ENCODE measurements at places on chromosomes 1 and 21.

GRCh38 chr1:37143800-37144199 lies 109.5 kb upstream of the GRIK3 start:
- DNase-seq, result no peak

GRCh38 chr21:31647650-31648049 lies 11.8 kb upstream of the SOD1 start:
- no peak for DNase-seq

GRCh38 chr1:196466654-196467053 lies 141.6 kb downstream of the KCNT2 start:
- no peak for DNase-seq

- peak; percentile 53 for DNase-seq
Observed at GRCh38 chr21:35547946-35548774, 499.1 kb upstream of the RUNX1 start.

DNA sequence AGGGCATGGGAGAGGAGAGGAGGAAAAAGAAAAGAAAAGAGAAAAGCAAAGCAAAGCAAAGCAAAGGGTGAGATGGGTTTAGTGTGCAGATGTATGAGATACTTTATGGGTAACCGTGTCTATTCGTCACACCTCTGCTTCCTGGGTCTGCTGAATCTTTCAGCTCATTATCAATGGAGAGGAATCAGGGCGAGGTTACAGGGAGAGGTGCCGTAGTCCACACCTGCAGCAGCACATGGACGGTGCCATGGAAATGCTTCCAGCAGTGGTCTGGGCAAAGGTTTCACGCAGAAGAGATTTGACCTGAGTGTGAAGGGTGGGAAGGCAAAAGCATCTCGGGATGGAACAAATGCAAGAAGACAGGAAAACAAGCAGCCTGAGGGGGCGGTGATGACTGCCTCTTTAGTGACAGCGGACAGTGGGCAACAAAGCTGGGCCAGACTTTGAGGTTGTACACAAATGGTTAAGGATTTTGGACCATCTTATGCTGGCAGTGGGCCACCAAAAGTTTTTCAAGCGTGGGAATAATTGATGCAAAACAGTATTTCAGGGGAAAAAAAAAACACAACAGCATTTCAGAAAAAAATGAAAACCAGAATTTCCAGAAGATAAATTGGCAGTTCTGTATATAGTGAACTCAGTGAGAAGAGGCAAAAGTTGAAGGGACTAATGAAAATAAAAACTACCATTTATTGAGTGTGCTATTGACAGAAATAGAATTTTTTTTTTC lies 19.5 kb upstream of the SRP9 start:
- DNase-seq, result no peak

DNA sequence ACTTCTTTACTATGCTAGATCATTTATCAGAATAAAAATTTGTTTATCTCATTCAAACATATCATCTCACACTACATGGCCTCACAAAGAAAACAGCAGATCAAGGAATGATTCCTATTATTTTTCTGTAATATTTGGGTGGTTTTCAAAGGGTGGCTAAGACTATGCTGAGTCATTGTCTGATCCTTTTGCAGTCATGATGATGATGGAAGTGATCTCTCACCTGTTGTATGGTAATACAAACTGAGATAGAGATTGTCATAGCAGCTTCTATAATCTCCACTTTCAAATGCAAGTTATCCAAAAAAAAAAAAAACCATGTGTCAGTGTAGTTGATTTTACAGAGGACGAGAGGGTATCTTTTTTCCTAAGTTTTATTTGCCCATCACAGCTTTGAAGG lies 37.2 kb upstream of the GBP5 start:
- no peak for DNase-seq

DNA sequence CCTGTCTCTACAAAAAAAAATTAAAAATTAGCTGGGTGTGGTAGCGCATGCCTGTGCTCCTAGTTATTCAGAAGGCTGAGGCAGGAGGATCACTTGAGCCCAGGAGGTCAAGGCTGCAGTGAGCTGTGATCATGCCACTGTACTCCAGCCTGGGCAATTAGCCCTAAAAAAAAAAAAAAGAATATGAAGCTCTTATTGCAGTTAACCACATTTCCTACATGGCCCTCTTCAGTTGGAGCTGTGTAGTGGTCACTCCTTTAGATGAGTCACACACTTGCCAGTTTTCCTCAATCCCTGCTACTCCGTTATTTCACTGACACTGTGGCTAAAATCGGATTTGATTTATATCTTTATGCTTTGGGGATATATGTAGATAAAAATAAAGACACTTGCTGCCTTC lies 11.8 kb downstream of the NFYC start:
- DNase-seq, result no peak

DNA sequence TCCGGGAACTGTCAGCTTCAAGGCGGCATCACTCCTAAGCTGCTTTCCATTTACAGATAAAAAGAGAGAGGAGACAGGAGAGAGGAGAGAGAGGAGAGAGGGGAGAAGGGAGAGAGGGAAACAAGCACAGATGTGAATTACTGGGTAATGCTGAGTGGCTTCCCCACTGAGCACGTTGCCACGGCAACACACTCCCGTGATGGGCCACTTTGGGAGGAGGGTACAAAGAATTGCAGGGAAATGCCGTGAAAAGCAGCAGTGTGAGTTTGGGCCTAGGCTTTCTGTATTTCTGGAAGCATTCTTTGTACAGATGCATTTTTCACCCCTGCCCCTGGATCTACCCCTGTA lies 128.0 kb upstream of the IRF2BP2 start:
- no peak for DNase-seq

GRCh38 chr1:44407430-44408211 lies 2.6 kb downstream of the RNF220 start:
- DNase-seq, result no peak

DNA sequence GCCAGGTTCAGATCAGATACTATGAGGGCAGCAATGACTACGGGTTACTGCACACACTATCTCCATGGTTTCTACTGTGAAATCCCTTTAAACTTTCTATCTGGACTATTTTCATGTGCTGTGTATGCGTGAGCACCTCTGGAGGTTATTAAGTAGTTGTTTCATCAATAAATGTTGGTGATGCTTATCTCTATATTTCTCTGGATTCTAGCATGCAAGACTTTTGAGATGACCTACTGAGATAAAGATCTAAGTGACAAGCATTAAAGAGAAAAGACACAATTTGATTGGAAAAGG lies 194.0 kb downstream of the NRIP1 start:
- no peak for DNase-seq

- no peak for DNase-seq
Observed at GRCh38 chr21:29825936-29826335, 113.9 kb downstream of the GRIK1 start.

DNA sequence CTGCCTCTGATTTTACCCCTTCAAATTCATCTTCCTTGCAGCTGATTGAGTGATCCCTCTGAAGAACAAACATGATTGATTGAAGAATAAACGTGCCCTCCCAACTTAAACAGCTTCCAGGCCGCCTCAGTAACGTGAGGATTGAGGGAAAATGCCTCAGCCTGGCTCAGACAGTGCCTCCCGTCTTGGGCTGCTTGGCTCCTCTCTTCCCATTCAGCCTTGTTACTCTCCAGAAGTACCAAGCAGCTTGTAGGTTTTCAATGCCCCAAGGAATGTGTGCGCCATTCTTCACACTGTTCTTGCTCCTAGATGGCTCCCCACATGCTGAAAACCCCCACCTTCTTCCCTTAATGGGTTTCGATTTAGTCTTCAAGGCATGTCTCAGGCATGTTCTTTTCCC lies 51.8 kb downstream of the ST6GALNAC5 start:
- no peak for DNase-seq

DNA sequence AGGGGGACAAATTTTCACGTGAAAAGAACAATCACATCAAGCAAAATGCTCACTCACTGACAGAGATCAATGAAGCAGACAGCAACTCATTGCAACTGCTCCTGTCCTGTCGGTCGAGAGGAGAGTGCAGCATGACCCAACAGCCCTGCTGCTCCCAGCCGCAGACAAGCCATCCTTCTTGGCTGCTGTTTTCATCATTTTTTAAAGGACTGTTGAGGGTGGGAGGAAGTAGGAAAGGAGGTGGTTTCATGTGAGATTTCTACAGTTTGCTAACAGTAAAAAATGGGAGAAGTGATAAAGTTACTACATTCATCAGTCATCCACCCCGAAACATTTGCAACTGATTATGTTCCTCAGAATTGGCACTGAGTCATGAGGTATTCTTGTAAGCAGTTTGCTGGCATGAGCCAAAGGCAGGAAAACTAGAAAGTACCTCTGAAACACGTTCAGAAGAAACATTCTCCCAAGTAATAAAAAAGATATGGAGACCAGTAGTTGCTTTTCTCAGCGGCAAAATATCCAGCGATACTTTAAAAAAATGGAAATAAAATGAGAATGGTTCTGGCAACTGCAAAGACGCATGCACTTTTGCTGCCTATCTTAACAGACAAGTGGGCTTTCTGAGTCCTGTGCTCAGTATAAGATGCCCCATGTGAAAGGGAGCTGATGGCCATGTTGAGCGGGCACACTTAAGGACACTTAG lies 72.0 kb upstream of the CLDN14 start:
- DNase-seq, result no peak

DNA sequence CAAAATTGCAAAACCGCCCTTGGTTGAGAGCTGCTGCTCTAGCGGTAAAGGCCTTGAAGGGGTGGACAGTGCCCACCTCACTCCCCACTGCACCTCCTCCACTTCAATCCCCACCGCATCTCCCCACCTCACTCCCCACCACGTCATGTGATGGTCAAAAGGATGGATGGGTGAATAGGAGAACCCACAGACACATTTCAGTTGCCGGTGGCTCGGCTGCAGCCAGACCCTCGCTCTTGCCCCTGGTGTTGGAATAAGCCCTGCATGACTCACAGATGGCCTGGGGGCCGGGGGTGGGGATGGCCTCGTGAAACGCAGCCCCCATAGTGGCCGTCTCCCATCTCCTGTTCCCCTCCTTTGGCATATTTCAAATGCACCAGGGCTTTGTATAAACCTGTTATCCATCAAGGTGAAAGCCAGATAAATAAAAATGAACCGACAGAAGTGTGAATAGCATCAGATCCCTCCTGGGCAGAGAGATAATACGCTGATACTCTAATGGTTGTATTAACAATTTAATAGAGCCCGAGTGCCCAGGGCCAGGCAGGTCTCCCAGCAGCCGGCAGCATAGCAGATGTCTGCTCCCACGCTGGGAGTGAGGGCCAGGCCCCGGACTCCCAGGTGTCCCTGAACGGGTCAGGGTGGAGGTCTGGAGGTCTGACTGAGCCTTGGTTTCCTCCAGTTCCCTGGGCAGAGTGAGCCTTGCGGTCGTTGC lies 300.3 kb downstream of the NPHP4 start:
- no peak for DNase-seq

DNA sequence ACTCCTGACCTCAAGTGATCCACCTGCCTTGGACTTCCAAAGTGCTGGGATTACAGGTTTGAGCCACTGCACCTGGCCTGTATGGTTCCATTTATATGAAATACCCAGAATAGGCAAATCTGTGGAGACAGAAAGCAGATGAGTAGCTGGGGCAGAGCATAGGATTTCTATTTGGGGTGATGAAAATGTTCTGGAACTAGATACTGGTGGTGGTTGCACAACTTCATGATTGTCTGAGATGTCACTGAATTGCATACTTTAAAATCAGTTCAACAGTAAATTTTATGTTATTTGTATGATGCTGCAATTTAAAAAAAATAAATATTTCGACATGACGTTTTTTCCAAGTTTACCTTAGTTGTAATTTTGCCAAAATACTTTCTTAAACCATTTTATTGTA lies 23.9 kb downstream of the ITSN1 start:
- no peak for DNase-seq

DNA sequence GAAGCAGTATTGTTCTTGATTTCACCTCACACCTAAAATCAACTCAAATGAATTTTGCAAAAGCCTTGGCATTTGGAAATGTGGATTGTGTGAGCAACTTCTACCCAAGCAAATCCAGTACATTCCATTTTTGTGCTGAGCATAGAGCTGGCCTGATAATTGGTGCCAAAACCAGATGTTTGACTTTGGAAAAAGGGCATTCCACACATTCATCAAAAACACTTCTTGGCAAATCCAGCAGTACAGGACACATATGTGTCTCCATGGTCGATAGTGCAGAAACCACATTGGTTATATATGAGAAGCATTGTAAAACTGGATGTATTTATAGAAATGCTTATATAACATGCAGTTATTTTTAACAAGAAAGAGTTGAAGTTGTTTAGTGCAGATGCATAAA lies 210.4 kb downstream of the KCNK2 start:
- DNase-seq, result no peak

GRCh38 chr1:41880950-41881885 lies 37.5 kb downstream of the HIVEP3 start:
- DNase-seq, result no peak

- DNase-seq, result no peak
Observed at GRCh38 chr1:30161953-30162352, 561.4 kb downstream of the MATN1 start.

DNA sequence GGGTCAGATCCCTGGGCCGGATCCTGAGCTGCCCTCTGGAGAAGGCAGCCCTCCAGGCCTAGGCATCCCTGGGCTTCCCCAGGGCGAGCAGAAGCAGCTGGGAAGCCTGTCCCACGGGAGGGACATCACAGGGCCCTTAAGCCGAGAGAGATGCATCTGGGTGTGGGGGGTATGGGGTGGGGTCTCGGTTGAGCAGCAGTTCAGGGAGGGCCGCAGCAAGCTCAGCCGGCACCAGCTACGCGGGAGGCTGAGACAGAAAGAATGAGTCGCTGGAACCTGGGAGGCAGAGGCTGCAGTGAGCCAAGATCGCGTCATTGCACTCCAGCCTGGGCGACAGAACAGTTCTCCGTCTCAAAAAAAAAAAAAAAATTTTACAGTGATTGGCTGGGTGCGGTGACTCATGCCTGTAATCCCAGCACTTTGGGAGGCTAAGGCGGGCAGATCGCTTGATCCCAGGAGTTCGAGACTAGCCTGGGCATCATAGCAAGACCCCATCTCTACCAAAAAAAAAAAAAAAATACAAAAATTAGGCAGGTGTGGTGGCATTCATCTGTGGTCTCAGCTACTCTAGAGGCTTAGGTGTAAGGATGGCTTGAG lies 37.7 kb downstream of the RRP1 start:
- DNase-seq, result no peak

DNA sequence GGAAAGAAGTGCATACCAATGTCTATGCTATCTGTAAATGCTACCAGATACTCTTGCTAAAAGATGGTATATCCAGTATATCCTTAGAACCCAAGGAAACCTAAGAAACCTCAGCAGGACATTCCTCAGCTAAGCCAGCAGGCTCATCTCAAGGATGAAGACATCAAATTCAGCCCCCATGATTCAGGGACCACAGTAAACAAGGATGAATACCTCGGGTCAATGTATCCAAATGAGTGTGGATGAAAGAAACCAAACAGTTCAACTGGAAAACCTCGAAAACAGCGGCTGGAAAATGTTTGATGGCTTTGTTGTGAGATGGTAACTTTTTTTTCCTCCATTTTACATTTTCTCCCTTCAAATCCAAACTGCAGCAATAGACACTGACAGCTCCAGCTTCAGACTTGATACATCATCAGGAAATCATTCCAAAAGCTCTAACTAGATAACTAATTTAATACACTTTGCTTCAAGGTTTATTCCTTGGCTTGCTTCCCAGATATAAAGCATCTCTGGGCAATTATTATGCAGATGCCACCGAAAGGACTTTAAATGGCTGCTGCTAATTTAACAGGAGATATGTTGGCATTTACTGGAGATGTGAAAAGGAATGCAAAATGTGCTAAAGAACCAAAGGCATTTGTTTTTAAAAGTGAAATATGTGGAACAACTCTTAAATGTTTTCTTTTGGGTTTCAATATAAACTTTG lies 73.6 kb downstream of the SMYD2 start:
- DNase-seq, result no peak
